ENCODE measurements at places on chromosomes 11 and 22. TPM values are rescaled to one million over a fixed set of nuclear protein-coding genes. Genes with fewer than 3 reads are reported as not detected.

Gene DERL3
- total RNA-seq = not detected

Gene HBB
- 3,180 TPM for total RNA-seq

Gene TPBGL
- total RNA-seq = 0.24 TPM

Gene OR52I2
- total RNA-seq = 4.8 TPM

Gene GLYAT
- 55.4 TPM for total RNA-seq

Gene PKP3
- 36.6 TPM for total RNA-seq

Gene BRMS1
- total RNA-seq = 21.9 TPM

Gene FBLN1
- total RNA-seq = 248 TPM

Gene RFPL1
- total RNA-seq = 1.4 TPM

Gene LMNTD2
- total RNA-seq = 0.48 TPM

DNA sequence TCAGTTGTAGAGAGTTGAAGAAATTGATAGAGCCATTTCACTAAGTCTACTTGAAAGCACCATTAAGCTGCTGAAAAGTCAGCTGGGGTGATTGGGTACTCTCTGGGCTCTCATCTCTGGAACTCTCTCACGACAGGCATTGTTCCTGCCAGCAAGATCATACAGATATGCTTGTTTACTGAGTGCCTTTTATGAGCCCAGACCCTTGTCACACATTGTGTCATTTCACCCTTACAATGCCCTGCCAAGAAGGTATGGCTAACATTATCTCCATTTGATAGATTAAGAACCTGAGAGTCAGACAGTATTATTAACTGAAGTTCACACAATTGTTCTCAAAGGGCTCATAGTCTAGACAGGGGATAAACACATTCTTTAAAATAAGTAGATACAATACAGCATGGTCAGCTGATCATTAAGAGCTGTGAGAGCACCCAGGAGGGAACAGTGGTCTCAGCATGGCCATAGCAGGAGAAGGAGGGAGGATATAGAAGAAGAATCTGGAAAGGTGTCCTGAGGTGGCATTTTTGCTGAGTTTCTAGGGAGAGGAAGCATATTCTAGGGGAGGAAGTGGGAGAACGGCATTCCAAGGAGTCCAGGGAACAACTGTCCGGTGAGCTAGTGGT is 580.5 kb downstream of the INSC start:
- no peak for DNase-seq

GRCh38 chr11:103488579-103488978 is 379.4 kb downstream of the DYNC2H1 start:
- DNase-seq = no peak

DNA sequence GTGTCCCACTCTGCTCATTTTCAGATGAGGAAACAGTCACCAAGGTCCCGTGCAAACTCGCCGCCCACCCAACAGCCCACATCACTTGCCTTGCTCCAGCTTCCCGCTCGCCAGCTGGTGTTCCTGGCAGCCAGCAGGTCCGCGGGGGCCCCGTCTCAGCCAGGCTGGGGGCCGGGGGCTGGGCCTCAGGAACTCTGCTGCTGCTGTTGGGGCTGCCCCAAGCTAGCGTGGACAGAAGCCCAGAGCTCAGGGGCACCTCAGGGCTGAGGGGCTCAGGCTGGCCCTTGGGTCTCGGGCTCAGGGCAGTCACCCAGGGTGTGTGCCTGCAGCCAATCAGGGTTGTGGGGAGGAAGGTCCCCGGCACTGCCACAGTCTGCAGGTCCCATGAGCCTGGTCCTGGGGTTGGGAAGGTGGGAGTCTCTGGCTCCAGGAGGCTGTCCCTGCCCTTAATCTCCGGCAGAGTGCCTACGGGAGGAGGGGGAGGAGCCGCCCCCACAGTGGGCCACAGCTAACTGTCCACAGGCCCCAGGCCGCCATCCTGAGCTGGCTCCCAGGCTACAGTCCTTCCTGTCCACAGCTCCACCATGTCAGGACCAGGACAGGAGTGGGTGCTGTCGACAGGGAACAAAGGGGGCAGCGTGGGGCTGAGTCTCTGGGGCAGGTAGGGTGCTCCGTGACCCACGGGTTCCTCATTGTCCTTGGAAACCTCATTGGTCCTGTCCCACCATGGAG is 65.2 kb downstream of the ARFGAP3 start:
- DNase-seq = no peak

DNA sequence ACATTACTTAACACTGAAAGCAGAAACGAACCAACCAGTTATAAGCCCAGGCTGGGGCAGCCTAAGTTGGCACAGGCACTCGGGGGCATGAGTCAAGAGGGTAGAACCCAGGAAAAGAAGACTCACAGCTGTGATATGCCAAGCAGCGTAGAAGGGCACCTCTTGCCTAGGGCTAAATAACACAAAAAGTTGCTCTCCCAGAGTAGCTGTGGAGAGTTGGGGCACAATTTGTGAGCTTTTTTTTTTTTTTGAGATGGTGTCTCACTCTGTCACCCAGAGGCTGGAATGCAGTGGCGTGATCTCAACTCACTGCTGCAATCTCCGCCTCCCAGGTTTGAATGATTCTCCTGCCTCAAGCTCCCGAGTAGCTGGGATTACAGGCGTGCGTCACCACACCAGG is 8.8 kb downstream of the CLMP start:
- DNase-seq = no peak

DNA sequence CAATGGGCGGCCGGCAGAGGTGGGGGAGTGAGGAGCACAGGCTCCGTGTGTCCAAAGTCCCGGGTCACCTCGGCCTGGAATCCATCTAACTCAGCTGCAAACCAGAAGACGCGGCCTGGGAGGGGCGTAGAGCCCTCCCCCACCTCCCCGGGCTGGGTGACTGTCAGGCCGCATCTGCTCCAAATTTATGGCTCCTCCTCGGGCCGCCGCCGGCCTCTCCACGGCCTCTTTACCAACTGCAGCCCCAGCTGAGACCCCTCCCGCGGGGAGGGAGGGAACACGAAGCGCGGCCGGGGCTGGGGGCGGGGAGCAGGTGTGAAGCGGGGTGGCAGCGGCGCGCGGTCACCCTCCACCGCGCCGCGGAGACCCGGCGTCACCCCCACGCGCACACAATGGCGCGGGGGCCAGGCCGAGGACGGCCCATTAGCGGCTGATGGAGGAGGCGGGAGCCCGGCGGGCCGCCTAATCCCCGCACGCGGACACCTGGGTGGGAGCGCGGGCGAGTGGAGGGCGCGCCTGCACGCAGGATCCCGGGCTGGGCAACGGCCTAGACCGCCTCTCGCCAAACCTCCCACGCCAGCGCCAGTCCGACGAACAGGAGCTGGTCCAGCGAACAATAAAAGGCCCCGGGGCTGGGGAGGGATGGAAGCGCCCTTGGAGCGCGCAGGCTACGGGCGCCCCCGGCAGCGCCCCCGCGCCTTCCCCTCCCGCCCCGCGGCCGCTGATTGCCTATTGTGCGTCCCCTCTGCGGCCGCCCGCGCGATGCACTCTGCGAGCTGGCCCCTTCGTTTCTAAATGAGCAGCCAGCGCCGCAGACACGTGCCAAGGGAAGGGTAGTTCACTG is 25.9 kb upstream of the ROBO3 start:
- DNase-seq = no peak

GRCh38 chr11:102810950-102811660 is 13.1 kb upstream of the MMP1 start:
- no peak for DNase-seq

DNA sequence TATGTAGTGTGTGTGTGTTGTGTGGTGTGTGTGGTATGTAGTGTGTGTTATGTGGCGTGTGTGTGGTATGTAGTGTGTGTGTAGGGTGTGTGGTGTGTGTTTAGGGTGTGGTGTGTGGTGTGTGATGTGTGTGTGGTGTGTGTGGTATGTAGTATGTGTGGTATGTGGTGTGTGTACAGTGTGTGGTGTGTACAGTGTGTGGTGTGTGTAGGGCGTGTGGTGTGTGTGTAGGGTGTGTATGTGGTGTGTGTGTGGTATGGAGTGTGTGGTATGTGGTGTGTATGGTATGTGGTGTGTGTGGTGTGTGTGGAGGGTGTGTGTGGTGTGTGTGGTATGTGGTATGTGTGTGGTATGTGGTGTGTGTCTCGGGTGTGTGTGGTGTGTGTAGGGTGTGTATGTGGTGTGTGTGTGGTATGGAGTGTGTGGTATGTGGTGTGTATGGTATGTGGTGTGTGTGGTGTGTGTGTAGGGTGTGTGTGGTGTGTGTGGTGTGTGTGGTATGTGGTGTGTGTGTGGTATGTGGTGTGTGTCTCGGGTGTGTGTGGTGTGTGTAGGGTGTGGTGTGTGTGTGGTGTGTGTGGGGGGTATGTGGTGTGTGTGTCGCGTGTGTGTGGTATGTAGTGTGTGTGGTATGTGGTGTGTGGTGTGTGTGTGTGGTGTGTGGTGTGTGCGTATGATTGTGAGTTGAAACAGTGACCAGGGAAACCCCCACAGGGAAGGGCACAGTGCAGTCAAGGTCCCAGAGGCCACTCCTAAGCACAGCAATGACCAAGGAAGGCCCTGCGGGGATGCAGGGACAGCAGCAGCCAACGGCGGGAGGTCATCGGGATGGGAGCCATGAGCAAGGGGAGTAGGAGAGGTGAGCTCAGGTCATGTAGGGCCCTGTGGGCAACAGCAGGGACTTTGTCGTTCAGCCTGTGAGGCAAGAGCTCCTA is 2.9 kb upstream of the PPP6R2 start:
- no peak for DNase-seq

- no peak for DNase-seq
Observed at GRCh38 chr11:133579165-133580031, 47.1 kb upstream of the OPCML start.

GRCh38 chr11:36398231-36398953 is 102.3 kb downstream of the PRR5L start:
- peak; percentile 78 for DNase-seq

DNA sequence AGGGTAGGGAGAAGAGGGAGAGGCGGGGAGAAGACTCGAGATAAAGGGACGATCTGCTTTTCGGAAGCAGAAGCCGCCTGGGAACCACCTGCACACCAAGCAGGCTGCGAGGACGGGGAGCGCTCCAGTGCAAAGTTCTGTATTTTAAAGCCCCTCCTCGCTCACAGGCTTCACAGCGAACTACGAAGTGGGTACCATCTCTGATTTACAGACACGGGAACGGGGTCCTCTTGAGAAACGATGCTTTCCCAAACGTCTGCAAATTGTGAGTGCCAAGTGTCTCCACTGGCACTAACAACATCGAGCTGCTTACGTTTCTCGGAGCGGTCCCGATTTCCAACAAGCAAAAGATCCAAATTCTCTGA is 700 bp upstream of the STX3 start:
- no peak for DNase-seq

- DNase-seq = no peak
Observed at GRCh38 chr11:36033082-36033751, 89.4 kb downstream of the LDLRAD3 start.

DNA sequence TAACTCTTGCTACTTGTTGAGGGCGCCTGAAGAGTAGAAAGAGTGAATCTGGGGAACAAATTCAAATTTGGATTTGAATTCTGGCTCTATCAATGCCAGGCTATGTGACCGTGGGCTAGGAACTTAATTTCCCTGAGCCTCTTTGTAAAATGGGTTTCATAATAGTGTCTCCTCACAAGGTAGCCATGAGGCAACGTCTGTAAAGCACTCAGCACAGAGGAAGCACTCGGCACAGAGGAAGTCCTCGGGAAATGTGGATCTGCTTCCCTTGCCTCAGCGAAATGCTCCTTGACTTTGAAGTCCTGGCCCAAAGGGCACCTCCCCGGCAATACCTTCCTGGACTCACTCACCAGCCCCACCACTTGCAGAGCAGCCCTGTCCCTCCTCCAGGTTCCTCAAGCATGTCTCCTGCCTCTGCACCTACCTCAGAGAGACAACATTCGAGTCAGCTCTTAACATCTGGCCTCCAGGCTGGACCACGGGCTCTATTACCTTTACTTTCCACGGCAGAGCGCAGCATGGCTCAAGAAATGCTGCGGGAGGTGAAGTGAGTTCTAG is 17.7 kb downstream of the CD6 start:
- no peak for DNase-seq

DNA sequence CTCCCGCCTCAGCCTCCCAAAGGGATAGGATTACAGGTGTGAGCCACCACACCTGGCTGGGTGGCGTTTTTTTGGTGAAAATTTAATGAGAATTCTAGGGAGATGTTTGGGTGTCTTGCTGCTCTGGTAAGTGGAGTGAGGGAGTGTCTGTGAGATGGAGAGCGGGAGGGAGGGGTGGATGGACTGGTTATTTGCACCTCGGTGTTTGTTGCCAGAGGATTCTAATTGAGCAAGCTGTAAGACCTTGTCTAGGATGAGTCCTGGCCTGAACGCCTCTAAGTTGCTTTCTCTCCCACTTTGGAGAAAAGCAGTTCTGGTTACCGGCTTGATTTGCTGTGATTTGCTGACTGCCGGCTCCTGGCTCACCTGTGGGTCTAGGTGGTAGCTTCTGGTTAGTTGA is 22.0 kb upstream of the GRAMD4 start:
- DNase-seq = no peak

DNA sequence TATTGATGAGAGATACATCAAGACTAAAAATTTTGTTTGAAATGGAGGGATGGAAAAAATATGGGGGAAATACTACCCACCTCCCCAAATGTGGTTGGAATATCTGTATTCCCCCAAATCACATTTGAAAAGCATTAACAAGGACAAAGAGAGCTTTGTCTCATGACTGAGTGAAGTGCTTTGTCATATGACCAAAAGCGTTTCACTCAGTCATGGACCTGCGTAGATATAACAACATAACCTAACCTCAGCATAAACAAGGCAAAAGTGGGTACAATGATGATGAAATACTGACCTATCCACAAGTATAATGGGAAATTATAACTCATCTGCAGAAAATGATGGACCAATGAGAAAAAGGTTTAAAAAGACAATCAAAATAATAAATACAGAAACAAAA is 418.3 kb downstream of the TBC1D22A start:
- no peak for DNase-seq

DNA sequence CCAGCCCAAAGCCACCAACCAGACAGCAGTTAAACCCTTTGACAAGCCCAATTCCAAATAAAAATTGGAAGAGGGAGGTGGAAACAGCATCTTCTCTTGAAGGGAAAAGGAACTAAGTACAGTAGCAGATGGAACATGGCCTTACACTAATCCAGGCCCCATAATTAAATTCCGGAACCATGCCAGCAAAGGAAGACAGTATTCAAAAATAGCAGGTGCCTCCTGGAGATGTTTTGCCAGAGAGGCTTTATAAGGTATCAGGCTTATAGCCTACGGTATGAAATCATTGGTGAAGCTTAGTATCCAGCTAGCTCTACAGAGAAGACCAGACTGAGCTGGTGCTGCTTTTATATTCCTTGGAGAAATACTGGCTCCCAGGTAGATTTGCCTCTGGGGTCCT is 344.1 kb upstream of the API5 start:
- no peak for DNase-seq

DNA sequence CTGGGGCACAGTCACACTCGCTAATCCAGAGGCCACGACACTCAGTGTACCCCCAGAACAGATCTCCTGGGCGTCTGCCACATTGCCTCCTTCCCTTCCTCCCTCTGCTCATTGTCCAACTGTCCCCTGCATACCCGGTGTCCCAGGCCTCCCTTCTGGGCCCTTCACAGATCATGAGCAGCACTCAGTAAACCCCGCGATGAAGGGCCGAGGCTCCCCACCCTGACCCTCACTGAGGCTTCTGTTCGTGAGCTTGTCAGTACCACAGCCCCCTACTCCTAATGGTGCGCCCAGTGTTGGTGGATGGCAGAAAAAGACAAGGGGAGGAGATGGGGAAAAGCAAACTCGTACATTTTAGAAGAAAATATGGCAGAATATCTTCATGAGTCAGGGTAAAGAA is 12.6 kb downstream of the RSPH14 start:
- no peak for DNase-seq

- DNase-seq = no peak
Observed at GRCh38 chr11:88341522-88342251, 4.2 kb upstream of the CTSC start.
